Stimulated activated CD4-positive, alpha-beta T cell treated with anti-CD3 and anti-CD28 coated beads, Interleukin-12 subunit alpha, Interleukin-12 subunit beta, amount 100 ng/mL, for 24 hours (primary cell): ENCODE measurements at places on chromosomes 4 and X.

DNA sequence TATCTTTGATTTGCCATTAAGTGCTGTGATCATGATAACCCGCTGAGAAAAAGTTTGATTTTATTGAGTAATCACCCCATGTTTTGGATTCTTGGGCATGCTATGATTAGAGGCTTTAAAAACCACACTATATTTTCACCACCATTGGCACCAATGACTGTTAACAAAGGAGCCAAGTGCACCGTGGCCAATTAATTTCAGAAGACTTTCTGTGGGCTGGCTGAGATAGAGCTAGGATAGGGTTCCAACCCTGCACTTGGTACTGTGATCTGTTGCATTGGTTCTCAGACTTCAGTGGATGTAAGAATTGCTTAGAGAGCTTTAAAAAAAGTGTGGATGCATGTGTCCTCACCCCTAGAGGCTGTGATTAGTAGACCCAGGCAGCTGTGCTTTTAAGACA is 32.4 kb downstream of the OCRL start:
- DNase-seq: no peak

DNA sequence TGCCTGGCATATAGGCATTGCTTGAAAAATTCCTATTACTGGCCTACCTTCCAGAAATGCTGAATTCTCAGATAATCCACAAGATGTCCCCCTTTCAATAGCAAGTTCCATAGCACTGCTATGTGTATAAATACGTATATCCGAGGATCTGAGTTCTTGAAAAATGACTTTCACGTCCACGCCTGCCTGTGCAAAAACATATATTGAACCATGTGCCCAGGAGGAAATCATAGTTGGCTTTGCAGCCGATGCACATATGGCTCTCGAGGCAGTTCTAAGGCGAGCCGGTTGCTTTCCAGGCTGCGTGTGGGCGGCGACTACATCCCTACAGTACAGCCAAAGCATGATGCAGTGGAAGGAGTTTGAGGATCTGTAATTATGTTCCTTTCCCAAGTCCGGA is 55.4 kb upstream of the ESX1 start:
- no peak for DNase-seq

DNA sequence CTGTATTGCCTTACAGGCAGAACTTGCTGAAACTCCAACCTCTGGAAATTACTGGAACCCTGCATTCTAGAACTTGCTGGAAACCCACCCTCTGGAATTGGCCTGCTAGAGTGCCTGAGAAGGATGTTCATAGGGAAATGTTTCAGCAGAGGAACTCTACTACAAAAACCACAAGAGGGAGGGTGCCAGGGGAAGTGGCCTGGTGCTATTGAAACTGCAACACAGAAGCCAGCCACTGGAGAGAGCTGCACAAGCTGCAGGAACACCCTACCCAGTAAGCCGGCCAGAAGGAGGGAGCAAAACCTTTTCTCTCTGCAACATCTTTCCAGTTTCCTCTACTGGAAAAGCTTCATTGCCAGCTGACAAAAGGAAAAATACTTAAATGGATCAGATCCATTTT is 2.5 kb upstream of the BRWD3 start:
- DNase-seq: no peak

DNA sequence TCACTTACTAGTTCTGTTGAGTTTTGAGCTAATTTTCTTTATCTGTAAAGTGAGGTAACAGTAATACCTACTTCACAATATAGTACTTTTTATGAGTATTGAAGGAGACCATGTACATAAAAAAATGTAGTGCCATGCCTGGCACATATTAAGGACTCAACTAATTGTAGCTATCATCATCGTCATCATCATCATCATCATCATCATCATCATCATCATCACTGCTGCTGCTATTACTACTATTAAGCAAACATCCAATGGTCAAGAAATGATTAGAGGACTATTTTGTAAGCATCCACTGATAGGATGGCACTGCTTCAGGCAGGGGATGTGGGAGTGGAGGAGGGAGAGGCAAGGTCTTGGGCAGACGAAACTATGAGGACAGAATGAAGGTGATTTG is 47.4 kb upstream of the GPR101 start:
- no peak for DNase-seq

DNA sequence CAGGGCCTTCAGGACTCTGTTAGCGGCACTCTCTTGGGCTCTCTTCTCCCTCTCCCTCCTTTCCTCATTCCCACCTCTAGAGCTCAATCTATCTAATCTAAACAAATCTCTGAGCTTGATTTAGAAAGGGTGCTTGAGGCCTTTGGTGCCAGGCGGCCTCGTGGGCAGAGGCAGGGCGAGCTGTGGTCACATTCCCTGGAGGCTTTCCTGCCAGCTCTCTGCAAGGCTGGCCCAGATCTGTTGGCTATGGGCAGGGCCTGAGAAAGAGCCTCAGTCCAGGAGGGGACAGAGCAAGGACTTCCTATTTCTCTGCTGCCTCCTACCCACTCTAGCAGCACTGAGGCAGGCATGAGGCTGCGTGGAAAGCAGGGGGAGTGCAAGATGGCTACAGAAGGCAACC is 38.6 kb downstream of the PJA1 start:
- no peak for DNase-seq

GRCh38 chrX:39337451-39337850 is 536.2 kb downstream of the MID1IP1 start:
- no peak for DNase-seq

- DNase-seq: no peak
Observed at GRCh38 chrX:12910423-12911121, 4.2 kb downstream of the TLR8 start.

DNA sequence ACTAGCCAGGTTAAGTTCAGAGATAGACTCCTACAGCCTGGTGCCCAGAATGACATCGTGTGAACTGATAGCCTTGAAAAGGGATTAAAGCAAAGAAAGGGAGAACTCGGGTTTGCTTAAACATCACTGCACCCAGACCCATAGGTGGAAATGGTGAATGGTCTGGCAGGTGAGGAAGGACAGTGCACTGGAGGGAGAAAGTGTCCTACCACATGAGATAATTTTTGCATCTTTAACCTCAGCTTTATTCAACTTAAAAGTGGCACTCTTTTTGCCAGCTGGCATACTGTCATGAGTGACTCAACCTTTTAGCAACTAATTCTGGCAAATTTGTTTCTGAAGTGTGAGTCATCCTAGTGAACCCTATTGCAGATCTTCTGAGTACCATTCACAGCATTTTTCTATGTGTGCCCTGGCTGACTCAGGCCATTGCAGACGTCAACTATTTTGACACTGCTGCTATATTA is 53.0 kb upstream of the DAPP1 start:
- no peak for DNase-seq

GRCh38 chr4:169859366-169860216 is 101.8 kb upstream of the HPF1 start:
- DNase-seq: no peak

- DNase-seq: no peak
Observed at GRCh38 chrX:47746446-47746845, 87.5 kb upstream of the UXT start.

- no peak for DNase-seq
Observed at GRCh38 chrX:75149654-75150053, 6.4 kb downstream of the ABCB7 start.

DNA sequence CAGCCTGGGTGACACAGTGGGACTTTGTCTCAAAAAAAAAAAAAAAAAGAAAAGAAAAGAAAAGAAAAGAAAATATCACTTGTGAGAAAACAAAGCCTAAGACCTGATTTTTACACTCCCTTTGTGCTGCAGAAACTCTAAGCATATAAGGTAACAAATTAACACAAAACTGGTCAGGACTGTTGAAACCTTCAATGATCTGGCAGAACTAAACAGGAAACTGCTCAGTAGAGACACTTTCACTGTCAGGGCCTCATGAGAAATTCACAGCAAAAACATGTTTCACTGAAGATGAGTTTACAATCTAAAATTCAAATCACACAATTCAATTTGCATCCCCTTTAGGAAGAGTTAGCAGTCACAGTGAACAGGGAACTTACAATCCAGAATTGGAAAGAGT is 69.1 kb upstream of the HOPX start:
- no peak for DNase-seq

- DNase-seq: no peak
Observed at GRCh38 chrX:38661561-38661960, 100.2 kb downstream of the TSPAN7 start.

DNA sequence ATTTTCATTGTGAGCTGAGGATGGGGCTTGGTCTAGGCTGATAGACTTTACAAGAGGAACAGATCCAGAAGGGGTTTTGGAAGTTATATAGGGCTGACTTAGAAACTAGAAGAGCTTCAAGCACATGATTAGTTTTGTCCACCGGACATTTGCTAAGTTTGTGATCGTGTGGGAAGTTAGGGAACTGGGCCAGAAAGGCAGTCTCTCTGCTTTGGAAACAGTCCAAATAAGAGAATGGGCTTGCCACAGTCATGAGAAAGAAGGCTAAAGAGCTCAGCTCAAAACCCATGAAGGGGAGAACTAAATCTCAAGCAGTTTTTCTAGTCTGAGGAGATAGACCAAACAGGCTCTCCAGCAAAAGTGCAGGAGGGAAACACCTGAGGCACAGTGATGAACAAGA is 67.8 kb downstream of the ZNF674 start:
- DNase-seq: no peak

DNA sequence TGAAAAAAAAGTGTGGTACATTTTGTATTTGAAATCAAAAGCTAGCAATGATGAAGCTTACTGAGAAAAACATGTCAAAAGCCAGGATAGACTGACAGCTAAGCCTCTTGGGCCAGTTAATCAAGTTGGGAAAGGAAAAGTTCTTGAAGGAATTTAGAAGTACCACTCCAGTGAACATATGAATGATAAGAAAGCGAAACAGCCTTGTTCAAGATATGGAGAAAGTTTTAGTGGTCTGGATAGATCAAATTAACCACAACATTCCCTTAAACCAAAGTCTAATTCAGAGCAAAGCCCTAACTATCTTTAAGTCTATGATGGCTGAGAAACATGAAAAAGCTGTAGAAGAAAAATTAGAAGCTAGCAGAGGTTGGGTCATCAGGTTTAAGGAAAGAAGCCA is 268.3 kb downstream of the PDHA2 start:
- no peak for DNase-seq

GRCh38 chrX:1465286-1466231 is 12.8 kb upstream of the ASMTL start:
- no peak for DNase-seq

- DNase-seq: no peak
Observed at GRCh38 chrX:43504394-43504793, 151.7 kb upstream of the MAOA start.

DNA sequence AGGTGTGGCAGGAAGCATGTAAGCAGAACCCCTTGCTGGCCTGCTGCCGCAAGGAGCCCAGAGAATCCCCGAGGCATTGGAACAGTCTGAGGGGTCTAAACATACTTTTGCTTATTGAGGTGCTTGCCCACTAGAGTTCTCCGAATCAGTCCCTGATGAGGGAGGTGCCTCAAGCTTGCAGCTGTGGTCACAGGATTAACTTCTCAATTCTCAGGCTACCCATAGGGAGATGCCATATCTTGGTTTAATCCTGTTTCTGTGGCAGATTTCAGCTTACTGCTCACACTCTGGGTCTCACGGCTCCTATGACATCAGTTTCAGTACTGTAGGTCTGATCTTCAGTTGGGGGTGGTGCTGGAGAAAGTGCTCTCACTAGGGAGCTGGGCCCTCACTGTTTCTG is 39.9 kb downstream of the CCNG2 start:
- no peak for DNase-seq

GRCh38 chrX:45811326-45811725 is 610.6 kb upstream of the DIPK2B start:
- DNase-seq: no peak

DNA sequence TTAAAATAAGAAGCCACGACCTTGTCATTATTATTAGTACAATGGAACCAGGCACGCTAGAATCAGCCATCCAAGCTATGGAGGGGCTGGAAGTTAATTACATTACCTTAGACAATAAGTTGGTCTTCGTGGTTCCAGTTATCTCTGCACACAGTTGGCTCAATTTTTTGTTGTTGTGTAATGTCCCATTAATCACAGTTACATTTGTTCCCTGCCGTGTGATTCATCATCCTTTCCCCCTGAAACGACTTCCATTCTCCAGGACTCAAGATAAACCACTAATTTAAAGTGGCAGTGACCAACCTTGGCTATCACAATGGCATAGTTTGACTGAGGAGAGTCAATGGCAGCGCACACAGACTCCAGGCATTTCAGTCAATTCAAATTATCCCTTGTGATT is 905.0 kb downstream of the RAB28 start:
- no peak for DNase-seq

DNA sequence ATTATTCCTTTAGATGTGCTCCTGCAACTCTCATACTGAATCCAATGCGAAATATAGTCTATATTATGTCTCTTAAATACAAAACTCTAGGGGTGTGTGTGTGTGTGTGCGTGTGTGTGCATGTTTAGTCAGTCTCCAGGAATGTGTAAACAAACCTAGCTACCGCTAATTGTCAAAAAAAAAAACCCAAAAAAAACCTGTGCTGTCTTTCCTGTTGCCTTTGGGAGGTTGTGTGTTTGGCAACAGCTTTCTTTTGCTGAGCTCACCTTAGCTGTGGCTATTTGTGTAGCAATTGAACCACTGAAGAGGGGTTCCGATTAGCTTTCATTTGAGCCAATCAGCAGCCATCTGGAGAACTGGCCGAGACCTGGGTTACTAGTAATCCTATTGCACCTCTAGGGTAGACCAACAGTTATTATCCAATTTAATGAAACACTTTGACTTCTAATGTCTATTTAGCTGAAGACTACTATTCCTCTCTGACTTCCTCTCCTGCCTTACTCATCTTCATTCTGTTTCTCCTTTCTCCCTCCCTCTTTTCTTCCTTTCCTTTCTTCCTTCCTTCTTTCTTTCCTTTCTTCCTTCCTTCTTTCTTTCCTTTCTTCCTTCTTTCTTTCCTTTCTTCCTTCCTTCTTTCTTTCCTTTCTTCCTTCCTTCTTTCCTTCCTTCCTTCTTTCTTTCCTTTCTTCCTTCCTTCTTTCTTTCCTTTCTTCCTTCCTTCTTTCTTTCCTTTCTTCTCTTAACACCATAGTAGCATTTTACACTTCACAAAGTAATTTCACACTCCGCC is 471.1 kb downstream of the GBA3 start:
- DNase-seq: no peak

DNA sequence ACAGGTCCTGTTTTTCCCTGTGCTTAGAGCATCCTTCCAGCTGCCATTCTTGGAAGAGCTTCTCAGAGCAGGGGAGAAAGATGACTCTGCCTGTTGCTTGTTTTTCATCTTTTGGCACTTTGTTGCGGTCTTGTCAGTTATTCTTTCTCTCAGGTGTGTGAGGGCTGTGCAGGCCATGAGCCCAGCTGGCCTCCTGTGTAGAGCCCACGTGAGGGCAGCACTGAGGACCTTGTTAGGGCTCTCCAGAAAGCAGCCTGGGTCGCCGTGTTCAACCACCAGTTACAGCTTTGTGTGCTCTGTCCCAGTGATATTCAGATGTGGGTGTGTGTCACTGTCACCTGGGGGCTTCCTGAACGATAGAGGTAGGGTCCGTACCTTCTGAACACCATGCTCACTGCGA is 52.8 kb downstream of the NOP14 start:
- DNase-seq: no peak
